ENCODE measurements at places on chromosomes 4 and X.

DNA sequence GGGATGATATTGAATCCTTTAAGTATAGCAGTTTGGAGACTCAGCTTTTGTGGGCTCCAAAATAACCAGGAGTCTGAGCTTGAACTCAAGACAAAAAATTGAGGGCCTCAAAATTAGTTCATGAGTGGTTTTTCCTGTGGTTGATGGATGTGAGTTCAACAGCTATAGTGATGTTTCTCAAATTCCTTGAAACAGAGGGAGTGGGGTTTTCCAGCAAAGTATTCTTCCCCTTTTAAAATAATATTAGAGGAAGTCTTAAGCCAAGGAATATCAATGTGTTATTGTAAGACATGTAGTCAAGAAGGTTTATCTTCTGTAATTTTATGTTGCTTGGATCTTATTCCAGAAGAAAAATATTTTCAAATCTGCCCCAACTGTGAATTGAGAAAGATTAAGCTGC, 10.6 kb downstream of the OTC start:
- no peak for DNase-seq

DNA sequence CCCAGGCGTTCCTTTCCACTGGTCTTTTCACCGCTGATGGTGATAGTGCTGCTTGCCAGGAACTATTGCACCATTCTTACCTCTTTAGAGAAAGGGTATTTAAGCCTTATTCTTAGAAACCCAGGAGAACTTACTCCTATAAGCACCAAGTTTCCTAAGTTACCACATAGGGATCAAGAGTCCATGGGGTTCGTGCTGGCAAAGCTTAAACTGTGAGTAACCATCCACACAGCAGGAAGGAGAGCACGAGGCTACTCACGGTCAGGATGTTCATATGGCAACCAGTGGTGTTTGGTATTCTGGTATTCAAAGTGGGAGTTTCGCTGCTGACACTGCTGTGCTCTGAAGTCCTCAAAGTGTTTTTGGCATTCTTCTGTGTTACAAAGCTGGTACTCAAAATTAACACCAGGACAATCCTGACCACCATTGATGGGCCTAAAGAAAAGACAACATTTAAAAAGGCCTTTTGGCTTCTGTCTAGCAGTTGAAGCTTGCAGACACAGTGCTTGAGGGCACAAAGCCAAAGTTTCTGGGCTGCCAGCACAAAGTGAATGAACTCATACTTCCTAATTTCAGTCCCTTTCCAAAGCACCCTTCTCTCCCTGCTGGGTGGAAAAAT, 256.9 kb downstream of the ADAMTS3 start:
- no peak for DNase-seq

GRCh38 chrX:130895299-130895698, 7.7 kb downstream of the ENOX2 start:
- DNase-seq: no peak

- no peak for DNase-seq
These were observed 133.6 kb upstream of the FAM9C start for GRCh38 chrX:13177921-13178566.

DNA sequence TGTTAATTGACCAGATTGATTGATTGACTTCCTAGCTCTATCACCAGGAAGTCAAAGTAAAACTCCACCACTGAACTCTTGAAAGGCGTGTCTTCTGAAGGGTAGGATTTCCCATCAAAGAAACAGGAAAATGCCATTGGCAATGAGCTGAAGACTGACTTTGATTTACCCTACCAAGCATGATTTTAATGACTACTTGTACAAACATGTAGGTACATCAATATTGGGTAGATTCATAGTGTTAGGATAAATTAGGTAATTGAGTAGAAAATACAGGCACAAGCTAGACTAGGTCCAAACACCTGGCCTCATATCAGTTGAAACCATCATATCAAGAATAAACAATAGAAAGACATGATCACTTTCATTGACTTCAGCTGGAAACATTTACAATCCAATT, 53.2 kb upstream of the ATXN3L start:
- no peak for DNase-seq
